Activated CD4-positive, alpha-beta T cell treated with anti-CD3 and anti-CD28 coated beads, Interleukin-2, amount 50 U/mL, for 24 hours (primary cell): ENCODE measurements at places on chromosomes 16 and 17.

DNA sequence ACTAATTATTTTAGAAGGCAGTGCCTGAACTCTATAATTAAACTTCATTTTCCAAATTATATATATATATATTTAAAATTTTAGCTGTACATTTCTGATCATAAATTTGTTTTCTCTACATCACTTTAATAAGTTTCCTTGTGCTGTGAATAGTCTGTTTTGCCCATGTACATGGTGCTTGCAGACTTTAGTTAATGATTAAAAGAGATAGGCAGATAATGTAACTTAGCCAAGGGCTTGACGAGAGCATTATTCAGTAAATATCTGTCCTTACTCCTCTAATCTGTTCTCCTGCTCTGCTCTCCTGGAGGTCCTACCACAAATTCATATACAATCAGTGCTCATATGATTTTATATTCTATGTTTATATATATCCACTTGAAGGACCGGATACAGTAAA, 595.2 kb upstream of the KIF2B start:
- no peak for DNase-seq

DNA sequence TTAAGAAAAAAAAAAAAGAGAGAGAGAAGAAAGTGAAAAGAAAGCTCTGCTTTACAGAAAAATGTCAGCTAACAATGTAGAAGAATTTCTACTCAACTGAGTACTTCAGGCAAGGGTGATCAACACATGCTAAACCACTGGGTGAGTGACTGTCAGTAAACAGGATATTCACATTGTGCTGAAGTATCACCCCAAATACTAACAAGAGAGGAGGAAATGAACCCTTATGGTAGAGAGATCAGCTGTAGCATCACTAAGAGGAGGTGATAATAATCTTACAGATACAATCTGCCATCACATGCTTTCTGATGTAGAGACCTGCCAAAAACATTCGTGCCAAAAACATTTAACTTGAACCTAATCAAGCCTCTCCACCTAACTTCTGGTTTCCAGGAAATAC, 30.7 kb upstream of the ICAM2 start:
- DNase-seq: no peak

DNA sequence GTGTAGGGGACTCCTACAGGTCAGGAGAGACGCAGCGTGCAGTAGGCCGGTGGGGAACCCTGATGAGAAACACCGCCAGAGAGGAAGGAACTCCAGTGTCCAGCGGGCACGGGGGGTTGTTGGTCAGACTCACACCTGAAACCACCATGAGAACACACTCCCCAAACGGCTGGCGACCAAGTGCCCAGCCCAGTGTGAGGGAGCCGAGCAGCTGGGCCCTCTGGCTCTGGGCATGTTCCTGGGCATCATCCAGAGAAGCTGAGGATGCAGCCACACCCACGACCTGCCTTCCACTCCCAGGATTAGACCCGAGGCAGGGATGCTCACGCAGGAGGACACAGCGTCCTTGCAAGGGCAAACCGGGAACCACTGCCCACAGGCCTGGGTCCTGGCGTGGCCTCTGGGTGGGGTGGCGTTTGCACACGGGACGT, 108.3 kb upstream of the ZNF750 start:
- DNase-seq: no peak

- DNase-seq: no peak
Observed at GRCh38 chr16:87493608-87494280, 920 bp upstream of the ZCCHC14 start.

GRCh38 chr16:11250091-11250785, 5.8 kb downstream of the SOCS1 start:
- DNase-seq: no peak

DNA sequence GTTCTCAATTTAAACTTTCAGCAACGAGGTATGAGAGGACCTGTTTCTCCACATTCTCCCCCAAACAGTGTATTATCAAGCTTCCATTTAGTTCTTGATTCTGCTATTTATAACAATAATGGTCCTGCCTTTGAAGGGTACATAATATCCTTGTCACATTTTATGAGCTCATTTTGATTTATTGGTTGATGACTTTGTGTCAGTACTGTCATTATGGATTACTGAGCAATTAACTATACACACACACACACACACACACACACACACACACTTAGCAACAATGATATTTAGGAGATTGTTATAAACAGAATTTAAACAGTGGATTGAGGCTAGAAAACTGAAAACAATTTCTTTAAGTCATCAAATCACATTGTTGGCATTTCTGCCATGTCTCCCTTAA, 7.0 kb downstream of the TMIGD1 start:
- DNase-seq: no peak

GRCh38 chr16:83952587-83952939, 477 bp upstream of the OSGIN1 start:
- DNase-seq: no peak

GRCh38 chr16:11389083-11389482, 43.8 kb downstream of the RMI2 start:
- DNase-seq: no peak

GRCh38 chr17:9220398-9221146, 199.3 kb downstream of the NTN1 start:
- DNase-seq: no peak

DNA sequence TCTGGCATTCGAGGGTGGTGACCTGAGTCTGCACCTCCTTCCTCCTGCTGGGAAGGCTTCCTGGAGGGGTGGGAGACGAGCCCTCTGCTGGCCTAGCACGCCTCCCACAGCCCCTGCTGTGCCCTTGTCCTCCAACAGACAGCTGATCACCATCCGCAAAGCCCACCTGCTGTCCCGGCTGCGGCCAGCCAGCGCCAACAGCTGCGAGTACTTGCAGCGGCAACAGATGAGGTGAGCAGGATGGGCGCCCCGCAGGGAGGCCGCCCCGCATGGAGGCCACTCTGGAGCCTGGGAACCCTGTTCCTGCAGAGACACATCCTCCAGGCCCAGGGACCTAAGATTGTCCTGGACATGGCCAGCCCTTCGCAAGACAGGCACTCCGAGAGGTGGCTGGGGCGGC, 21.6 kb downstream of the UBALD1 start:
- DNase-seq: no peak

- DNase-seq: no peak
Observed at GRCh38 chr17:68542698-68543463, 30.7 kb downstream of the PRKAR1A start.
